ENCODE measurements at places on chromosomes 5 and 9. TPM values are rescaled to one million over a fixed set of nuclear protein-coding genes. Genes with fewer than 3 reads are reported as not detected.

Gene PLEKHG4B
- 0.46 TPM for polyA plus RNA-seq

Gene ANKRD34B
- 0.16 TPM for polyA plus RNA-seq

Gene GDNF
- polyA plus RNA-seq = 11.2 TPM

Gene FAM221B
- polyA plus RNA-seq = 0.18 TPM

Gene BARX1
- polyA plus RNA-seq = 0.46 TPM

Gene ESM1
- 1.7 TPM for polyA plus RNA-seq

Gene FYB1
- polyA plus RNA-seq = 1.7 TPM

Gene GARNL3
- polyA plus RNA-seq = 15.8 TPM

Gene BOD1
- polyA plus RNA-seq = 72.1 TPM

Gene IL12B
- 0.05 TPM for polyA plus RNA-seq

Gene CRB2
- 0.10 TPM for polyA plus RNA-seq

Gene SMU1
- 16.3 TPM for polyA plus RNA-seq

Gene PHF24
- polyA plus RNA-seq = 0.09 TPM

Gene FOXD4
- 2.0 TPM for polyA plus RNA-seq

Gene HAVCR1
- polyA plus RNA-seq = not detected

Gene ECSCR
- 29.8 TPM for polyA plus RNA-seq

Gene CAVIN4
- 276 TPM for polyA plus RNA-seq

Gene TYRP1
- polyA plus RNA-seq = 0.34 TPM

Gene EGR1
- polyA plus RNA-seq = 152 TPM

Gene BTNL8
- polyA plus RNA-seq = not detected

Gene INSL6
- 0.63 TPM for polyA plus RNA-seq

Gene ZBED3
- polyA plus RNA-seq = 7.3 TPM

Gene SAXO1
- polyA plus RNA-seq = 0.11 TPM

Gene MYO10
- 27.2 TPM for polyA plus RNA-seq

Gene CYSRT1
- 2.4 TPM for polyA plus RNA-seq

Gene KLHL3
- 4.4 TPM for polyA plus RNA-seq

Gene NR4A3
- polyA plus RNA-seq = 1.5 TPM

Gene VAV2
- 13.5 TPM for polyA plus RNA-seq

Gene PTAR1
- polyA plus RNA-seq = 23.8 TPM

Gene PTGR1
- 39.5 TPM for polyA plus RNA-seq

Data from forelimb muscle (tissue), 1 donor.